NCI-H187 (cell line): ENCODE measurements at places on chromosomes 4 and X.
A peak's percentile ranks its signal among the peaks of the same experiment; 100 is the strongest.

GRCh38 chr4:25609976-25610375 is 45.7 kb upstream of the SLC34A2 start:
- DNase-seq: no peak

GRCh38 chrX:33062041-33062440 is 149.3 kb downstream of the DMD start:
- DNase-seq: no peak

DNA sequence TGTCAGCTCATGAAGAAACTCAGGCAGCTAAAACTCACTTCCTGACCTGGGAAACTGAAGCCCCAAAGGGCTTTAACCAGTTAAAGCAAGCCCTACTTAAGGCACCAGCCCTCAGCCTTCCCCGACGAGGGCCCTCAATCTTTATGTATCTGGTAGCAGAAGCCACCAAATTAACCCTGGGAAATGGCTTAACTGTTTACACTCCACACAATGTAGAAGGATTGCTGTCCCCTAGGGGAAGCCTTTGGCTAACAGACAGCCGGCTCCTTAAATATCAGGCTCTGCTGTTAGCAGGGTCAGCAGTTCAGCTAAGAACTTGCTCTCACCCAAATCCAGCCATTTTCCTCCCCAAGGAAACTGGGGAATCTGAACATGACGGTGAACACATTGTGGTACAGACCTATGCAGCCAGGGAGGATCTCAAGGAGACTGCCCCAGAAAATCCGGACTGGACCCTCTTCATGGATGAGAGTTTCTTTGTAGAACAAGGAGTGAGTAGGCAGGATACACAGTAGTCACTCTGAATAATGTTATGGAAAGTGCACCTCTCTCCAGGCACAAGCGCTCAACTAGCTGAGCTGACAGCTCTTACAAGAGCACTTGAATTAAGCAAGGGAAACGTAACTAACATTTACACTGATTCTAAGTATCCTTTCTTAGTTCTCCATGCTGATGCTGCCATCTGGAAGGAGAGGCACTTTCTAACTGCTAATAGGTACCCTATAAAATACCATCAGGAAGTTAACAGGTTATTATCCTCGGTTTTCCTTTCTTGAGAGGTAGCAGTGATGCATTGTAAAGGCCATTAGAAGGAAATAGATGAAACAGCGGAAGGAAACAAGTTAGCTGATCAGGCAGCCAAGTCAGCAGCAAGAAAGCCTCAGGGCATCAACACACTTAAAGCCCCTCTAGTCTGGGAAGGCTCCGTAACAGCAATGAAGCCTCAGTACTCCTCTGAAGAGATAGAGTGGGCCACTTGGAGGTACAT is 9.6 kb upstream of the NAF1 start:
- no peak for DNase-seq

- DNase-seq: no peak
Measured at GRCh38 chrX:22081475-22082092, 49.5 kb downstream of the PHEX start.

GRCh38 chrX:112696481-112696880 is 16.7 kb upstream of the LHFPL1 start:
- no peak for DNase-seq

DNA sequence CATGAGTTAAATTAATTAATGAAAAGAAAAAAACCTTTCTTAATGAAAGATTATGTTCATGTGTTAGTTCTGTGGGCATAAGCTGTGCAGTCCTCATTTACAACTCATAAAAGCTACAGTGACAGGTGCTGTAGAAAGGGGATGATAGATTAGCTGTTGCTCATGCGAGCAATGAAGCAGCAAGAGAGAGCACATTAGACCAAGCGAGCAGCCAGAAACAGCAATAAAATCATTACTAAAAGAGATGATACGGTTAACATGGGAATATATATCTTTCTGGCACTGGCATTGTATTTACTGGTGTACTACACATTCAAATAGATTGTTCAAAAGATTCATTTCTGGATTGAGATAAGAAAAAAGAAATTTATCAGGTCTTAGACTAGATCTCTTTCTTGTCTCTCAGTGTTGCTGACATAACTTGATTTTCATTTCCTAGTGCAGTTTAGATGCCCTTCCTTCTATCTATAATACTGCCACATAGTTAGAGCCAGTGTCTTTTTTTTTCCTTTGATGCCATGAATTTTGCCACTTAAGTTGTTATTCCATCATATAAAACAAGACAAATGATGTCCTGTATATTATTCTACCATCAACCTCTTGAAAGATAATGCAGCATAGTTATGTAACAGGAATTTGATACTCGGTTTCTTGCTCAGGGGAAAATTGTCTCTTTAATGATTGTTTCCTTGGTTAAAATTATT is 164.6 kb downstream of the BANK1 start:
- peak; percentile 10 for DNase-seq

DNA sequence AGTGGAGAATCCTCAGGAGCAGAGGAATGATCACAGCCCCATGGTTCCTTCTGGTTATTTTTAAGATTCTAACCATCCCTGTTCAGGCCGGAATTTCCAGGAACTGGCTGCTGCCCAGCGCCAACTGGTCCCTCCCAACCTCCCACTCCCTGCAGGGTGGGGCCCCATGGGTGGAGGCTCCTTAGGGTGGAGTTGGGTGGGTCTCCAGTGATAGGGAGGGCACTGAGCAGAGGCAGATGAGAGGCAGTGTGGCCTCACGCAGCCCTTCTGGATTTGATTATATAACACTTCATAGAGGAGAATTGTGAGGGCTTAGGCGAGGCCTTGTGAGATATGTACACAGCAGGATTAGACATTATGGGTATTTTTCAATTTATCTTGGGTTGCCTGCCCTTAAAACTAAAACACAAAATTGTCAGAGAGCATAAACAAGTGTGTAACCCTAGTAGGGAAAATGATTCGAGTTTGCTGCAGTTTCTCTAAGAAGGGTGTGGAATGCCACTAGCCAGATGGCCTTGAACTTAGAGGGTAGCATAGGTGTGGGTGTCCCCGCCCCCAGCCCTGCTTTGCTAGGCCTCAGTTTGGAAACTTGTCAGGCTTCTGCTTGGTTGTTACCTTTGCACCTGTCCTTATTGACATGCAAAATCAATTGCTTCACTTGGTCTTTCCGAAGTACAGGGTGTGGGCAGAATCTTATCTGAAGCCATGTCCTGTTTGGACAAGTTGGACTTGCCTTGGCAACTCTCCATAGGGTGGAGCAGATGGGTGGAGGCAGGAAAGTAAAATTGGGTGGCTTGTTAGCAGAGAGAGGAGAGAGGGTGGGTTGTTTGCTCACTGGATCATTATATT is 9.4 kb downstream of the KLF3 start:
- no peak for DNase-seq

GRCh38 chrX:38848671-38849455 is 47.6 kb downstream of the MID1IP1 start:
- no peak for DNase-seq

DNA sequence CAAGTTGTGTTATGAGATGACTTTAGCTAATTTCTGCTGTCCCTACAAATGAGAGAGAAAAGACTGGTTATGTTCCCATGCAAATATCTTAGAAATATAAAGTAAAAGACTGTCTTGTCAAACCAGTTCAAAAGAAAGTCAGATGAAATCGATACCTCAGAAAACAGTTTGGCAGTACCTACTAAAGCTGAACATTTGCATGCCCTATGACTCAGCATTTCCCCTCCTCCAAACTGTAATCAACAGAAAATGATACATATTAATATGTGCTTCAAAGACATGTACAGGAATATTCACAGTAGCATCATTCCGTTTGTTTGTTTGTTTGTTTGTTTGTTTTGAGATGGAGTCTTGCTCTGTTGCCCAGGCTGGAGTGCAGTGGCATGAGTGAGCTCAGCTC is 90.3 kb downstream of the ARX start:
- no peak for DNase-seq

GRCh38 chr4:150906987-150907633 is 108.0 kb downstream of the LRBA start:
- DNase-seq: no peak

GRCh38 chrX:65920620-65921019 is 119.3 kb downstream of the VSIG4 start:
- DNase-seq: no peak

- DNase-seq: no peak
Measured at GRCh38 chrX:15820106-15821073, 30.1 kb downstream of the ZRSR2 start.

DNA sequence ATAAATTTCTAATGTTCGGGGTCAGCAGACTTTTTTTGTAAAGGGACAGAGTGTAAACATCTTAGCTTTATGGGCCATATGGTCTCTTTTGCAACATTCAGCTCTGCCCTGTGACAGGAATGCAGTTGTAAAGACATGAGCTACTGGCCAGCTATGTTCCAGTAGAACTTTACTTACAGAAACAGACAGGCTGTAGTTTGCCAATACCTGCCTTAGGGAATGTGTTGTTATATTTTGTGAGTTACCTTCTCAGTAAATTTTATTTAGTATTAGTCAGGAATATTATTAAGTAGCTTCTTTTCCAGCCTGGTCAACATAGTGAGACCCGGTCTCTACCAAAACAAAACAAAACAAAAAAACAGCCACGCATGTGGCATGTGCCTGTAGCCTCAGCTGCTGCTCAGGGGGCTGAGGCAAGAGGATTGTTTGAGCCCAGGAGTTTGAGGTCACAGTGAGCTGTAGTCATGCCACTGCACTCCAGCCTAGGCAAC is 48.7 kb downstream of the HTT start:
- no peak for DNase-seq

DNA sequence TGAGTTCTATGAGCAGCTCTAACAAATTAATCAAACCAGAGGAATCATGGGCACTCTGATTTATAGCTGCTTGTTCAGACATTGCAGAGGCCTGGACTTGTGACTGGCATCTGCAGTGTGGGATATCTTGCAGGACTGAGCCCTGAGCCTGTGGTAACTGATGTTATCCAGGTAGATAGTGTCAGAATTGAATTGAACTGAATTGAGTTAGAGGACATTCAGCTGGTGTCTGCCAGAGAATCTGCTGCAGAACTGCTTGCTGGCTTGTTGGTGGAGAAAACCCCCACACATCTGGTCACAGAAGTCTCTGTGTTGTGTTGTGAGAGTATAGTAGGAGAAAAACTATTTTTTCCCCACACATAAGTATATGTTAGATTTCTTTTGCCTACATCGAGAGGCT is 42.2 kb downstream of the SMIM20 start:
- no peak for DNase-seq

GRCh38 chr4:77960367-77960766 is 96.8 kb upstream of the FRAS1 start:
- DNase-seq: no peak

DNA sequence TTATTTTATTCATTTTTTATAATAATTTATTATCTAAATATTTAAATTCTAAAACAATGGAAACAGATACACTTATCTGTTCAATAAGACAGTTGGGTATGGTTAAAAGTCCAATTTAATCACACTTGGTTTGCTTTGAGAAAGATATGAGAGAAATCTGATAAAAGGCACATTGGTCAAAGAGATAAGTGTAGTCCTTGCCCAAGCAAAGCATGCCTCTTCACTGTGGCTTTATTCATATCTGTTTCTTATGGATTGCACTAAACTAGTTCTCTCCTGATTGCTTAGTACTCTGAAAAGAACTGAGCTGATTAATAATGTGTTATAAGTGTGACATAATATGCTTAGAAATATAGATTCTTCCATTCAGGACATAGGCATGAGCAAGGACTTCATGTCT is 39.8 kb downstream of the CXCL1 start:
- DNase-seq: no peak

DNA sequence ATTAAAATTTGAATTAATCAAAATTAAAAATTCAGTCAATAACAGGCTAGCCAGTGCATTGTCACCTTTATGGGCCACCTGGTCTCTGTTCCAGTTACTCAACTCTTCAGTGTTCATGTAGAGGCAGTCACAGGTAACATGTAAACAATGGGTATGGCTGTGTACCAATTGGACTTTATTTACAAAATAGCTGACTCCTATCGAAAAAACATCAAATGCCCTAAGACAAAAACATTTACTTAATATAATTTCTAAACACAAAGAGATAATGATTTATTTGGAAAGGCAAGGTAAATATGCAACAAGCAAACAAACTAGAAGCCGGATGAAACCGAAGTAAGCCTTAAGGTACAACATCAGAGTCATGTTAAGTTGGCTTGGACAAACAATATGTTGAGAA is 8.8 kb downstream of the TMEM150C start:
- no peak for DNase-seq

GRCh38 chr4:38791010-38791409 is 8.2 kb upstream of the TLR10 start:
- DNase-seq: no peak

DNA sequence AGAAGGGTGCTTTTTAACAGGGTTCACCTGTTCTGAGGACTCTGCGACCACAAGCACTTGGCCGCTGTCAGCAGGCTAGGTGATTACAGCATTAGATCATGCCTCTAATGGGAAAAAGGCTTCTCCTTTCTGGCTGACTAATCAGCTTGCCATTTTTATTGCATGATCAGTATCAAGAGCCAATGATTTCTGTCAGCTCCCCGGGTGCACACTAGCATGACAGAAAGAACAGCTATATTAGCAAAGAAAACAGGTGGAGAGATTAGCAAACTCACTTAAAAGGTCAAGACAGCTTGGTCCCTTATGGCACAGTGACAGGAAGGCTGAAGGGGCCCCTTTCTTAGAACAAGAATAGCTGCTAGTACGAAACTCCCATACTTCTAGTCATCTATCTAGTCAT is 170.0 kb downstream of the SMIM20 start:
- DNase-seq: no peak

DNA sequence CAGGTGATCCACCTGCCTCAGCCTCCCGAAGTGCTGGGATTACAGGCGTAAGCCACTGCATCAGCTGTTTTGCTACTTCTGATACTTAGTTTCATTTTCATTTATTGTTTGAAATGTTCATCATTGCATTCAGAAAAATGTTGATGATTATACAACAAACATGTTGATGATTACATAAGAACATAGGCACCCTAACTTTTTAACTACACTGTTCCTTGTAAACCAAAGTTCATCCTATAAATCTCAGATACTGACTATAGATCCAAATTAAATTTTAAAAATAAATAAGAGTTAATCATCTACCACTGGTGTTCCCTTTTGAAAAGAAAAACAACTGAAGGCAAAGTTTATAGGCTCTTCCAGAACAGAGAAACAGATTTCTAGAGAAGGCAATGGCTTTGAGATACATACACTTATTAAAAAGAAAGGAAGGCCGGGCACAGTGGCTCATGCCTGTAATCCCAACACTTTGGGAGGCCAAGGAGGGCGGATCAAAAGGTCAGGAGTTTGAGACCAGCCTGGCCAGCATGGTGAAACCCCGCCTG is 23.4 kb downstream of the TRIM75 start:
- no peak for DNase-seq

- no peak for DNase-seq
Measured at GRCh38 chrX:21873063-21873775, 17.4 kb downstream of the YY2 start.

GRCh38 chrX:15914486-15914885 is 59.9 kb upstream of the AP1S2 start:
- DNase-seq: no peak
